ENCODE measurements at places on chromosomes 4 and X.

GRCh38 chr4:17468619-17469221 lies 43.2 kb downstream of the QDPR start:
- peak; percentile 51 for DNase-seq

- DNase-seq = peak; percentile 44
Measured at GRCh38 chrX:9393571-9393970, 71.3 kb upstream of the TBL1X start.

DNA sequence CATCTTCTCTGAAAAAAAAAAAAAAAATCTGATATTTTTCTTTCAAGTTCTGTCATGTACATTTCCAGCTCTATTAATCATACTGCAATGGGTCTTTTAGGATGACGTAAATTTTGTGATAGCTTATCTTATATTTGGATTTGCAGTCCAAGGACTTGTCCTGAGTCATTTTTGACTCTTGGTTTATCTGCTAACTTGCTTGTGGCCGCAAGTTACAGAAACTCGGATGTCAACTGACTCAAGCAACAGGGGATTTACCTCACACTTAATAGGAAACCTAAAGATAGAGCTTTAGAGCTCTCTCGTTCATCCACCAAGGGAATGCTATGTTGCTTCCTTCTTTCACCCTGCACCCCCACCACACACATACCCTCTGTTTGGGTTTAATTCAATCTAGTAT lies 1433.8 kb upstream of the TENM3 start:
- DNase-seq = no peak

- peak; percentile 80 for DNase-seq
Measured at GRCh38 chrX:124860736-124861135, 458.9 kb upstream of the TEX13C start.

DNA sequence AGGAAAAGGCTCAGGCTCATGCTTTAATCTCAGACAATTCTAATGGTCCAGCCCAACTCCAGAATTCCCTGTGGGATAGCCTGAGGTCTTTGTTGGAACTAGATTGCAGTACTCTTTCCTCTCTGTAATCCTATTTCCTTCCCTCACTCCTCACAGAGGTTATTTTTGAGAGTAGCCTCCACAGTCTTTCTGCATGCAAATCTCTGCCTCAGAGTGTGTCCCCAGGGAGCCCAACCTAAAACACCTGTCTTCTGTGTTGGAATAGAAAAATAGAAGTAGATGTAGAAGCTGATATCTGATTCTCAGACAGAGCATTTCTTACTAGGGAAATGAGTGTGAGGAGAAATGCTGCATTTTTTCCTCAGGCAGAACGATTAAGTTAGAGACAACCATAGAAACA lies 915.5 kb upstream of the EPHA5 start:
- no peak for DNase-seq

DNA sequence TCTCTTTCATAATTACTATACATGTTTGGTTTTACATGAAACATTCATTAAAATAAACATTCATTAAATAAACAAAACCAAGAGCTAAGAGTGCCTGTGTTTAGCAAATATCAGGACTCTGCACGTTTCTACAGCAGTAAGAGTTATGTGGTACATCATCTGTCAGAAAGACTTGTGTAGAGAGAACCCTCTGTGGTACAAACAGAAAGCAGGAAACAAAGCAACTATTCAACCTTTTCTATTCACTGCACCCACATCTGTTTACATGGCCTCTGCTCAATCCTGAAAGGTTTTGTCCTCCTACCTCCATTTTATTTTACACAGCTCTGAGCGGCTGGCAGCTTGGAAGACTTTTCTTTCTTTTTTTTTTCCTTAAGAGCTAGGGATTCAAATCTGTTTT lies 90.7 kb upstream of the PCDH18 start:
- DNase-seq = no peak

DNA sequence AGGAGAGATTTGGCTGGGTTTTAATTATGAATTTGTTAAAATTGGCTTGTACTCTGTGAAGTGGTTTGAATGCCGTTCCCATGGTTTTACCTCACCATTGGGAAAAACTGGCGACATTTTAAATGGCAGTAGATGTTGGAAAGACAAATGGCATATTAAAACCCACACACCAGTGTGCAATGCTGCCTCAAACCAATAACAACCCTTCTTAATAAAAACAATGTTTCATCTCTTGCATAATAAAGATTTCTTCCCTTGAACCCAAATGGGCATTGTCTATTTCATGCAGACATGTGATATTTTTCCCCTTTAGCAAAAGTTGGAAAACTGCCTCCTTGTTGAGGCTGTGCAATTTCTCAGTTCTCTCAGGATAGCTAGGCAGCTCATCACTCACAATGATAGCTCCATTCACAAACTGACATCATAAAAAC lies 33.7 kb downstream of the GABRB1 start:
- DNase-seq = no peak

DNA sequence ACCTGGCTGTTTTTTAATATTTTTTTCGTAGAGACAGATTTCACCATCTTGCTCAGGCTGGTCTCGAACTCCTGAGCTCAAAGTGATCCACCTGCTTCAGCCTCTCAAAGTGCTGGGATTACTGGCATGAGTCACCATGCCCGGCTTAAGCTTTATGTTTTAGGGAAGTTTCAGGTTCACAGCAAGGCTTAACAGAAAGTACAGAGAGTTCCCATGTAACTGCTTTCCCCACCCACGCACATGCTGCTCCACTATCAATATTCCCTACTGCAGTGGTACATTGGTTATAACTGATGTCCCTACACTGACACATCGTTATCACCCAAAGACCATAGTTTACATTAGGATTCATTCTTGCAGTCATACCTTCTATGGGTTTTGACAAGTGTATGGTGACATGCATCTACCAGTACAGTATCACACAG lies 62.7 kb downstream of the PRPS1 start:
- DNase-seq = peak; percentile 21

GRCh38 chr4:6682862-6683590 lies 10.7 kb upstream of the S100P start:
- DNase-seq = peak; percentile 75

DNA sequence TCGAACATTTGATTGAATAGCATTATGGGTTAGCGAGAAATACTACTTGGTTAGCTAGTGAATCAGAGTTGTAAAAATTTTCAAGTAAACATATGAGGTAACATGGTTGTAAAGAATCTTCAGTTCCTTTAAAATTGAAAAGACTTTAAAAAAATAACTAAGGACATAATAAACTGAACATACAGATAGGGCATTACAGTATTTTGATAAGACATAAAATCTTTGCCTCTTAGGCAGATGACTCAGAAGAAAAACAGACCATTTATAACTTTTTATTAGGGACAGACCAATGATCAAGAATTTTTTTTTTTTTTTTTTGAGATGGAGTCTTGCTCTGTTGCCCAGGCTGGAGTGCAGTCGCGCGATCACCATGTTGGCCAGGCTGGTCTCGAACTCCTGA lies 43.1 kb downstream of the PNMA5 start:
- no peak for DNase-seq

- no peak for DNase-seq
Measured at GRCh38 chr4:2691952-2692435, 64.1 kb downstream of the TNIP2 start.

- DNase-seq = peak; percentile 71
Measured at GRCh38 chrX:119118780-119119395, 8.7 kb downstream of the KIAA1210 start.

DNA sequence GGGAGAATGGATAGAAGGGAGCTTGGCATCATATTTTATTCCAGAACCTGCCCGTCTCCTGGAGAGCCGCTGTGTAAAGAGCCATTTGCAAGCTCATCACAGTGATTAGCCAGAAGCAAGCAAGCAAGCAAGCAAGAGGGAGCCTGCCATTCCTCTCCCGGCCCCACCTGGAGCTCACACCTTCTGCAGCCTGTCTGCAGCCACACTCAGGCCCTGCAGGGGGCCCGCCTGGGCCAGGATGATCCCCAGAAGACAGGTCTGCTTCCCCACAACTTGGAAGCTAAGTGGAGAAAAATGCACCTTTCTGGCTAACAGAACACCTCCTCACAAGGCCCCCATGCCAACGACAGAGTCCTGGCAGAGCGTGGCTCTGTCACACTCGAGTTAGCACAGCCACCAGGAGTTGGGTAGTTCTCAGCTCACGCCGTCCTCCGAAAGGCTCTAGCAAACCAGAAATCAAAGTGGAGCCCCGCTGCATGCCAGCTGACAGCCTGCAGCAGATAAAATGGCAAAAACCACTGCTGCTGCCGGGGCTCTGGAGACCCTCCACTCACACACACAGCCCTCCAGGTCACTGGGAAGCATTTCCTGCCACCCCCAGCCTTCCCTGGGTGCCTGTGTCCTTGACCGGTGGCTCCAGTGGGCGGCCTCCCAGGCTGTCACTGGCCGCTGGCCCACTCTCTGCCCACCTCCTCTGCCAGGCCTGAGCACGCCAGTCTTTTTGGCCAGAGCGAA lies 54.9 kb downstream of the DCTD start:
- no peak for DNase-seq

GRCh38 chr4:14871676-14872430 lies 130.4 kb upstream of the CPEB2 start:
- peak; percentile 67 for DNase-seq

GRCh38 chrX:110135618-110136017 lies 132.7 kb downstream of the TMEM164 start:
- DNase-seq = peak; percentile 53

GRCh38 chr4:27828843-27829242 lies 968.2 kb downstream of the STIM2 start:
- DNase-seq = no peak

GRCh38 chr4:101853028-101853427 lies 62.5 kb downstream of the BANK1 start:
- DNase-seq = no peak

DNA sequence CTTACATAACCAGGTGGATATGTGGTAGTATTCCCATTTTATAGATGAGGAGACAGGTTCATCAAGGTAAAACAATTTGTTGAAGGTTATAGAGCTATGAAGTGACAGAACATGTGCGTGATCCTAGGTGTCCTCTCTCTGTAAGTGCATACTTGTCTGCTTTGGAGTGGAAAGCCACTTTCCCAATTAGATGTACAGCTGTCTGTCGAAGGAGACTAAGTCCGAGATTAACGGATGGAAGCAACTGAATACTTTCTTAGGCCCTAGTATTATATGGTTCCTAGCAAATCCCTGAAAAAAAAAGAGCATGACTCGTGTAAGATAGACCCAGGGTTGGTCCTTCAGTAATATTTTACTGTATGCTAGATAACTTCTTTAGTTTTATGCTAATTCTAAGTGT lies 19.7 kb downstream of the TMEM131L start:
- DNase-seq = no peak

DNA sequence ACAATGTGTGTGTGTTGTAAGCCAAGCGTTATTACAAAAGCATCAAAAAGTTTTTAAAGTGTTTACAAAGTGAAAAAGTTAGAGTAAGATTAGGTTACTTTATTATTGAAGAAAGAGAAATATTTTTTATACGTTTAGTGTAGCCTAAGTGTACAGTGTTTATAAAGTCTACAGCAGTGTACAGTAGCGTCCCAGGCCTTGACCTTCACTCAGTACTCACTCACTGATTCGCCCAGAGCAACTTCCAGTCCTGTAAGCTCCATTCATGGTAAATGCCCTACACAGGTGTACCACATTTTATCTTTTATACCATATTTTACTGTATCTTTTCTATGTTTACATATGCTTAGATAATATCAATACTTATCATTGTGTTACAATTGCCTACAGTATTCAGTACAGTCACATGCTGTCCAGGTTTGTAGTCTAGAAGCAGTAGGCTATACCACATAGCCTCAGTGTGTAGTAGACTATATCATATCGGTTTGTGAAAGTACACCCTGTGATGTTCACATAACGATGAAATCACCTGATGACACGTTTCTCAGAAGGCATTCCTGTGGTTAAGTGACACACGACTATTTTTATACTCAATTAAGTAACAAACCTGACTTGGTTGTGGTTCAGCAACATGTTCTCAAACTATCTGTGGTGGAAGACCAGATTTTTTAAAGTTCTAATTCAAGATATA lies 152.0 kb upstream of the EDNRA start:
- no peak for DNase-seq

DNA sequence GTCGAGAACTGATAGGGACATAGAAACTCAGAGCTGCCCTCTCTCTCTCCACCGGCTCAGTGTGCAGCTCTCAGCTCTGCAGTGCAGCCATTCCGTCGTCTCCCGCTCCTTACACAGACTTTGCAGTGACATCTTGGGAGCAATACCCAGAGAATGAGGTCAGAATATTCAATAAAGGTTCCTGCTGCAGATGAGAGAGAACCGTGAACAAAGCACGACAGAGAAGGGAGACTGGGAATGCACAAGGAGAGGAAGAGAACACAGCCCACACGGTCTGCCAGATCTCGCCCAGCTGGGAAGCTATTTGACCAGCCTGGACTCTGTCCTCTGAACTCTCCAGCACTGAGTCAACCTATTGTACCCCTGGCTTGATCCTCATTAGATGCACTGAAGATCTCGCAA lies 118.0 kb upstream of the PPARGC1A start:
- no peak for DNase-seq
